ENCODE measurements at places on chromosomes 5 and 9. TPM values are rescaled to one million over a fixed set of nuclear protein-coding genes. Genes with fewer than 3 reads are reported as not detected.
A peak's percentile ranks its signal among the peaks of the same experiment; 100 is the strongest.

Gene TNPO1
- total RNA-seq: 149 TPM

Gene TSSK1B
- total RNA-seq: not detected

Gene FAM78A
- total RNA-seq: 7.4 TPM

Gene PCDHB2
- total RNA-seq: 17.6 TPM

DNA sequence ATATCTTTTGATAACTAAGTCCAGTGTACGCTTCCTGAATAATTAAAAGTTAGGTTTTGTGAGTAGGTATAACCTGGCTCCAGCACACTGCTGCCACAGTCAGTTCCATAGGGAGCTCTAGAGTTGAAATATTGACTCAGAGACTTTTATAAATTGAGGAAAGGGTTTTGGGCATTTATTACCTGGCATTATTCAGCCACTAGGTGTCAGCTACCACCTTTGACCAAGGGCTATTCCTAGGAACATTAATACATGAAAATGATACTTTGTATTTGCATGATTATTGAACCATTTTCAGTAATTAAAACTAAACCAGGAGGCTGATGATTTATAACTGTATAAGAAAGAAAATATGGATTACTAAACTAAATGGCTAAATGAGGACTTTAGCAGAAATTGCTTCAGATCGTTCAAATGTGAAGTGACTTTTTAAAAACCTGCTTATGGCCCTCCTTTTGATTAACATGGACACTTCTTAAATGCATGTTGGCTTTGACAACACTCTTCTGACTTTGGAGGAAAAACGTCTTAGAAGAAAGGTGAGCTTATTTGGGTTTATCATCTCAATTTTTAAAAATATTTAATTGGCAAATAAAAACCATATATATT lies 83.0 kb downstream of the SMC2 start:
- DNase-seq: peak; percentile 8

- no peak for DNase-seq
Observed at GRCh38 chr5:3351581-3352442, 243.8 kb upstream of the IRX1 start.

- no peak for DNase-seq
Observed at GRCh38 chr9:131105952-131106351, 9.6 kb downstream of the AIF1L start.

- DNase-seq: no peak
Observed at GRCh38 chr9:96641514-96641913, 13.6 kb downstream of the PRXL2C start.

DNA sequence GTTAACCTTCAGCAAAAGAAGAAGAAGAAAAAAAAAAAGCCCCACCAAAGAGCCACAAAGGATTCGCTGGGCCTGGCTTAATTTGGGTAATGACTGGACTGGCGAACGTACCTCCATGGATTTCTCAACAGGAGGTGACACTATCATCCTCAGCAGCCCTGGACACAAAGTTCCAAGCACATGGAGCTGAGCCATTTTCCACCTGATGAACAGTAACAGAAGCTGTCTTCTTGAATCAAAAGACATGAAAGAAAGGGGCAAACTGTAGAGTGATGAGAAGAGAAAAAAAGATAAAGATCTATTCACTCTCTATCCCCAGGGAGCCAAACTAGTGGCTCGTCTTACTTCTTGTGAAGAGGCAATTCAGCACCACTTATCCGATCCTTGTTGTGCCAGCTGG lies 150.2 kb upstream of the TRPM3 start:
- no peak for DNase-seq

DNA sequence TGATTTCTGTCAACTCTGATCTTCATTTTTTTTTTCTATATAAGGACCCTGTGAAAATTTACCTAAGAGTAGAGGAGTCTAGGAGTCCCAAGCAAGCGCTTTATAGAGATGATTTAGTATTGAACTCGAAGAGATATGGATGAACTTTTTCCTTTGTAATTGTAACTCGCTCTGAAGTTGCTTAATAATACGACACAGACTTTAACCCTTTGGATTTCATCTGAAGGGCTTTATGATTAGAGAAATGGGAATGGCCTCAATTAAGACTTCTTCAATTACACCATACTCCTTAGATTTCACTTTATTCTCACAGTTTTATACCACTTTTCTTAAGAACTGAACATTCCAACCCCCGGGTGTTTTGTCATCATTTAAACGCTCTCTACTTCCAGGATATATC lies 647.7 kb downstream of the HTR1A start:
- DNase-seq: no peak

GRCh38 chr9:2726650-2727340 lies 9.5 kb downstream of the KCNV2 start:
- DNase-seq: no peak

- DNase-seq: no peak
Observed at GRCh38 chr5:180866985-180867384, 5.9 kb upstream of the ZFP62 start.

GRCh38 chr5:124383693-124384092 lies 362.7 kb downstream of the ZNF608 start:
- DNase-seq: no peak

DNA sequence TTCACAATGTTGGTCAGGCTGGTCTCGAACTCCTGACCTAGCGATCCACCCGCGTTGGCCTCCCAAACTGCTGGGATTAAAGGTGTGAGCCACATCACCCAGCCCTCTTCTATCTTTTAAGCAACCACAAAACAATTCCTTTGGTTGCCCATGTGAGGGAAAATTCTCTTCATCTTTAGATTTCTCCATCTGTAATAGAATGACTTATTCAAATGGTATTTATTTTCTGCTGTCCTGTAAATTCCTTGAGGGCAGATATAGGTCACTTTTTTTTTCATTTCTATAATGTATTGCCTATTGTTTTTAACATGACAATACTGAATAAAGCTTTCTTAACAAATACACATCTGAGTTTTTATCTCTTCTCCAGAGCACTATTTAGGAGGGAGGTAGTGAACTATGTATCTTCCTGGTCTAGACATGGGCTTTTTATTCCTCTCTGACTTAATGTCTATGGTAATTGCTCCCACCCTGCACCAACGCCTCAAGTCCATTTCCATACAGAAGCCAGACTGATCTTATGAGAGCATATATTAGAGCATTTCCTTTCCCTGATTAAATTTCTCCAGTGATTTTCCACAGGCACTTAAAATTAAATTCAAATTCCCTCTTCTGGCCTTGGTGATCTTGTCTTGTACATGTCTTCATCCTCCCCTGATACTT lies 595.6 kb downstream of the CAAP1 start:
- no peak for DNase-seq

- DNase-seq: no peak
Observed at GRCh38 chr9:134052941-134053340, 14.9 kb downstream of the BRD3 start.

GRCh38 chr9:133207540-133208170 lies 1.4 kb downstream of the OBP2B start:
- no peak for DNase-seq

DNA sequence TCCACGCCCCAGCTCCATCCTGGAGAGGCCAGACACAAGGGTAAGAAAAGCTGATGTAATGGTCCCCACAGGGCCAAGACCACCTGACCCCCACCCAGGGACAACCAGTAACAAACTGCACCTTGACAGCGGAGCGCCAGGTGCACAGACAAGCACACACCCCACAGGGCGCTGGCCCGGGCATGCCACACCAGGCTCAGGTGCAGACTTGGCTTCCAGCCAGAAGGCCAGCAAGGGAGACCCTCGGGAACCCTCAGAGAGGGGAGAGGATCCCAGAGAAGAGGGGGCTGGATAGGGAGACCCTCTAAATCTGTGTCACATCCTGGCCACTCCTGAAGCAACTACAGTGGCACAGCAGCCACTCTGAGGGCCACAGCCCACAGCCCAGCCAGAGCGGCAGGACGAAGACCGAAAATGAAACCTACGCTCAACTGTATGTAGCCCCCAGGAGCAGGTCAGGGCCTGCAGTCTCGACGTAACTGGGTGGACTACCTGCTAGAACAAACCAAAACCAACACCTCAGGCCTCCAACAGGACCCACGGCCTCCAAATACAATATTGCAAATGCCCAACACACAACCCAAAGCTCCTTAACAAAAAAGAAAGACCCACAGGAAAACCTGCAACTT lies 18.5 kb downstream of the CAMSAP1 start:
- no peak for DNase-seq

- no peak for DNase-seq
Observed at GRCh38 chr9:22065431-22066200, 56.5 kb upstream of the CDKN2B start.

DNA sequence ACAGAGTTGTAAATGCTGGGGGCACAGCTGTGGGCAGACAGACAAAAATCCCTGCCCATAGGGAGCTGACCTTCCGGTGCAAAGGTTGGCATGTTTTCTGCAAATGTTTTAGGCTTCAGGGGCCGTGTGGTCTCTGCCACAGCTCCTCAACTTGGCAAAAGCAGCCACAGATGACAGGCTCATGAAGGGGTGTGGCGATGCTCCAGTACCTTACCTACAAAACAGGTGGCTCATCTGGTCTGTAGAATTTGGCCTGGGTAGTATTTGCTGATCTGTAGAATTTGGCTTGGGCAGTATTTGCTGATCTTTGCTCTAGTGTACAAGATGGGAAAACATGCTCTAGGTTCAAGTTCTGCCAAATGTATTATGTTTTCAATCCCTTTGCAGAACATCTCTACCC lies 283.9 kb downstream of the GADD45G start:
- DNase-seq: no peak

DNA sequence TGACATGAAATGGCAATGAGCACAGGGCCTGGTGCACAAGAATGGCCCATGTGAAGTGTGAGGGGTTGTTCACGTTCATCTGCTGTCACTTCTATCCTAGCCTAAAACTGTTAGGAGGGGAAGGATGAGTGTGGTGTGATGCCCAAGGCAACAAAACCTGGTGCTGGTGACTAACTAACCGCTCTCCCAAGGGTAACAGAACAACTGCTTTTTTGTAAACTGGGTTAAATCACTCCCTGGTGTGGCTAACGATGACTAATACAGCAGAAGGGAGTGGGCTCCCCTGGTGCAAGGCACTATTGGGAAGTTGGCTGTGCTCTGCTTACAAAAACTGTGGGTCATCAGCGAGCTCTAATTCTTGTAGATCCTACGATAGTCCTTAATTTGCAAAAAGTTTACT lies 103.2 kb upstream of the VCAN start:
- DNase-seq: no peak

- no peak for DNase-seq
Observed at GRCh38 chr5:160635046-160635445, 213.4 kb downstream of the PTTG1 start.

- DNase-seq: no peak
Observed at GRCh38 chr9:71112866-71113265, 8.6 kb downstream of the TRPM3 start.

Measured in G401 (cell line).